Psoas muscle (tissue), 8 donors: ENCODE measurements at places on chromosomes 11 and 22. TPM values are rescaled to one million over a fixed set of nuclear protein-coding genes. Genes with fewer than 3 reads are reported as not detected.

GRCh38 chr11:47387944-47388696 lies 9.8 kb upstream of the SPI1 start:
- no peak for DNase-seq

GRCh38 chr11:95372097-95372656 lies 141.2 kb upstream of the SESN3 start:
- no peak for DNase-seq

DNA sequence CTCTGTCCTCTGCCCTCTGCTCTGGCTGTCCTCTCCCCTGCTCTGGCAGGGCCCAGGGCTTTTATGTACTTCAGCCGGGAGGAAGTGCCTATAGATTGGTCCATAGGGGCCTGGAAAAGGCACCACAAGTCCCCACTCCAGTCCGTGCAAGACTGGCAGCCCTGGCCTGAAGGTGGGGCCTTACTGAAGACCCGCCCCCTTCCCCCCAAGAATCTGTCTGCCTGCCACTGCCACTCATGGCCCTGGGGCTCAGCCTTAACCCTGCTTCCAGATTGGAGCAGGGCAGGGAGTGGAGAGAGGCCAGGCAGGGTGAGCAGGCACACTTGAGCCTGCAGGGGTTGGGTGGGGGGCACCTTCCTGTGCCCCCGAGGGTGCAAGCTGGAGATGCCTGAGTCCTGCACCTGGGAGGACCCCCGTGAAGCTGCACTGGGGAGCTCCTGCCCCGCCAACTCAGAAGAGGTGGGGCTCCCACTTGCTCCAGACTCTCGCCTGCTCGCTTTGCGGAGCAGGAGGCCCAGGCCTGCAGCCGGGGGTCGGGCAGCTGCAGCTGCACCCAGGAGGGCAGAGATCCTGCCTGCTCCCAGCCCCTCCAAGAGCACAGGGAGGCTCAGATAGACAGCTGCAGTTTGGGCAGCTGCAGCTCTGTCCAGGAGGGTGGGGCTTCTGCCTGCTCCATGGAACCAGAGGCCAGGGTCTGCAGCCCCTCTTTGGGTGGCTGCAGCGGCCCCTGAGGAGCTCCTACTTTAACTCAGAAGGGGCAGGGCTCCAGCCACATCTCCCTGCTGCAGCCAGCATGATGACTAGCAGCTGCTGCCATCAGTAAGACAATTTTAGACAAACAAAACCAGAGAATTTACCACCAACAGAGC lies 51.0 kb upstream of the SC5D start:
- no peak for DNase-seq

- DNase-seq = no peak
Measured at GRCh38 chr11:7619322-7619721, 54.0 kb downstream of the CYB5R2 start.

MS4A1 gene
- not detected for total RNA-seq
